ENCODE measurements at places on chromosomes 7 and 10.

- DNase-seq, result no peak
Observed at GRCh38 chr10:75605096-75605495, 173.7 kb downstream of the LRMDA start.

- DNase-seq, result peak; percentile 2
Observed at GRCh38 chr10:25082276-25083204, 66.1 kb downstream of the THNSL1 start.

DNA sequence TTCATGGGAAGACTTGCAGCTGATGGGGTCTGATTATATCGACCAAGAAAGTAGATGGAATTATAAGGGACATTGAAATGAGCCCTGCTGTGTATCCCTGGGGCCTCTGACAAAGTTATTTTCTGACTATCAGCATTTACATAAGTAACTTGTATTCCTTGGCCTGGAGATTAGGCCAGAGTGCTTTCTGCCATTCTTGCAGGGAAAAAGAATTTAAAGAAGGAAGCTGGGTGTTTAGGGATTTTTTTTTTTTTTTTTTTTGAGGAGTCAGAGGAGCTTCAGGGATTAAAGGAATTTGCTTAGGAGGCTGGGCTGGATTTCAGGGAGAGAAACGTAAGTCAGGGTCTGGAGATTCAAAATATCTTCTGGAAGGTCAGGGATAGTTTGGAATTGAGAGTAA lies 4.6 kb downstream of the SPAM1 start:
- DNase-seq, result no peak

- DNase-seq, result no peak
Observed at GRCh38 chr7:19121977-19122588, 4.6 kb upstream of the TWIST1 start.

DNA sequence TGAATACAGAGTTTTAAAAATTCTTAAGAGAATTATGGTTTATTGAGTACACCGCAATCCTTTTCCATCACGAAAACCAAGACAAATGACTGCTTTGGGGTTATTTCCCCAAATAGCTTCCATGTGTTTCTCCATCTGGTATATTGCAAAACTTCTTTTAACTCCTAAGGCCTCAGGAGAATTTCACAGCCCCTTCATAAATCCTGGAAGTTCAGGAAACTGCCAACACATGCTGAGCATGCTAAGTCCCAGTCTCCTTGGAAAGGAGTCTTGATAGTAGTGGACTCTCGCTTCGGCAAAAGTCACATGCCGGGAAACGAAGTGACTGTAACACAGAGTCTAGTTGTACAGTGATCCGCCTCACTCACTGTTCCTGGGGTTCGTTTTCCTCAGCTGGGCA lies 88.1 kb upstream of the RSU1 start:
- no peak for DNase-seq

DNA sequence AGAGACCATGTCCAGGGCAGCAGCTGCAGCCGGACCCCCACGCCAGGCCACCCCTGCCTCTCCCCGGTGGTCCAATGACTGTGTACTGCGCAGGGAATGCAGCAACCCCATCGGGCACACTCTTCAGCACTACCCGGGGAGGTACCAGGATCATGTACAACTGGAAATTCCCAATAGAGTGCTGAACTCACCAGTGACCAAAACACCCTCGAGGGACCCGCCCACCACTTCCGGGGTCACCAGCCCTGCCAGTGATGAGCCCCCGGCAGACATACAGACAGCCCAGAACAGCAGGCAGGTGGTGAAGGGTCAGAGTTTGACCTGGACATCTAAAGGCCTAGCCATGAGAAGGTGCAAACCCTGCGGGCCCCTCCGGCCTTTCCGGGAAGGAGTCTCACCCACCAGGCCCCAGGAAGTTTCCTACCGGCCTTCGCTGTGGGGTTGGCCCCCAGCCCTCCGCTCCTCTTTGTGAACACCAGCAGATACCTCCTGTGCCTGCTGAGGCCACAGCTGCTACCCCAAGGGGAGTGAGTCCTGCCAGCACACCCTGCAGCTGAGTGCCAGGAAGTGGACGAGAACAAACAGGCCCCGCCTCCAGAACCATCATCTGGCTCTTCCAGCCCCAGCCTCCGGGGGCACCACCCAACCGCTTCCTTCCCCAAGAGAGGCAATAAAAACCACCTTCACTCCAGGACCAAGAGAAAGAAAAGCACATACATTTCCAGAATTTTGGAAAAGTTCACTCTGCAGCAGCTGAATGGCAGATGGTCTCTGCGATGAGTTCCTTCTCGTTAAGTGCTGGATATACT lies 5.0 kb upstream of the ANKRD61 start:
- DNase-seq, result peak; percentile 29

DNA sequence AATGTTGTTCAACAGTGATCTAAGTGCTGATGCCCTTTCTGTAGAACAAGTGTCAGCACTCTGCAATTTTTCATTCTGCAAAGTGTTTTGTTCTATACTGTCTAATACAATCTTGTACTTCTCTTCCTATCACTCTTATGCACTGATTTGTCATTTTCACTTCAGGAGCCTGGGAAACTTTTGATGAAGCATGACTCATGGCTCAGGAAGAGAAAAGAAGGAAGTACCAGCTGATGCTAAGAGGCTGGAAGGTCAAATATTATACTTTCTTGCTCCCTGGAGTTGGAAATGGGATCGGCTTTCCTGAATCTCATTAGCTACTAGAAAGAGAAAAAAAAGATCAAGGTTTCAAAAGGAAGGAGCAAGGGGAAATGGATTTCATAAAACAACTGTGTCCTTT lies 45.8 kb downstream of the DGKI start:
- DNase-seq, result no peak

DNA sequence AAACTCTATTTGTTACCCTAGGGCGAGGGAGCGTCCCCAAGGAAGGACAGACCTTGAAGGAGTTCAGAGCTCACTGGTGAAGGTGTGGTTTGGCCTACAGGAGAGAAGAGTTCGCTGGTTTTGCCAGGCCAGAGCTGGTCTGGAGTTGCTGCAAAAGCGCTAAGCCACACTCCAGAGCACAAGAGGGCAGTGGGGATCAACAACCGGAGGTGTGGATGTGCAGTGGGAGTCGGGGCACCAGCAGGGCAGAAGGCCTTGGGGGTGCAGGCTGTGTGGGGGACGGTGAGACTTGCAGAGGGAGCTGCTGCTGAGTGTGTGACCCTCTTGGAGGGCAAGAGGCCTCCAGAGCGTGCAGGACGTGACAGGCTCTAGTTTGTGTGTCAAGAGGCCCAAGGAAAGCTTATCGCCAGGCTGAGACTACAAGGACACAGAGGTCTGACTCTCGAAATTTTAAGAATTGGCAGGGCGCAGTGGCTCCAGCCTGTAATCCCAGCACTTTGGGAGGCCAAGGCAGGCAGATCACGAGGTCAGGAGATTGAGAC lies 14.3 kb upstream of the CUL1 start:
- no peak for DNase-seq

GRCh38 chr10:20648263-20648874 lies 248.7 kb downstream of the NEBL start:
- DNase-seq, result no peak

- DNase-seq, result no peak
Observed at GRCh38 chr7:92815412-92815811, 21.0 kb downstream of the CDK6 start.

GRCh38 chr7:114653364-114654088 lies 238.9 kb downstream of the FOXP2 start:
- DNase-seq, result peak; percentile 66

- DNase-seq, result no peak
Observed at GRCh38 chr7:92095380-92095779, 38.9 kb downstream of the CYP51A1 start.

- DNase-seq, result no peak
Observed at GRCh38 chr7:108330227-108330626, 126.0 kb downstream of the NRCAM start.

DNA sequence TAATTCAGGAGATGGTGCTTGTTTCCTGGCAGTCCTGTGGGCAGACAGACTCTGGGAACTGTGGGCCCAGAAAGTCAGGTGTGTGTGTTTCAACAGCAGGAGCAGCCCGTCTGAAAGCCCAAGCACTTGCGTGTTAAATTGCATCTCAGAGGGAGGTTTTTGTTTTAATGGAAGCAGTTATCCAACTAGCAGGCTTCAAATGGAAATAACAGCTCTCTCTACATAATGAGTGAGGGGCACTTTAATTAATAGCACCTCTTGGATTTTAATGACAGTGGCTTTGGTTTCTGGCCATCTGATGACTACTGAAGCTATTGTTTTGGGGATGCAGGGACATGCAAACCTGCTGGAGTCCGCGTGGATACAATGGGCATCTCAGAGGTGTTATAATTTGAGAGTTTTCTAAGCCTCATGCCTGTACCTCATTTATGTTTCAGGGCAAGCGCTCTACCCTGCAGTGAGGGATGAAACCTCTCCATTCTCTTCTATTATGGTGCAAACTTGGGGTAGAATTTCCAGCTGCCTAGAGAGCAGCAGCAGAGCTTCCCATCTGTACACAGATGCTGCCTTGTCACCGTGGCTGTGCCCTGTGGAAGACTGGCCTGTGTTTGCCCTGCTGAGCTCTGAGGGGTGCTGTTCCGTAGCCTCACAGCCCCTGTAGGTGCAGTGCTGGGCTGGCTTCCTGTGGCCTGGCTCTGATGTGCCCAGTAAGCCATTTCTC lies 206.6 kb upstream of the GPR26 start:
- no peak for DNase-seq
